ENCODE measurements at places on chromosomes 12 and 14.
A peak's percentile ranks its signal among the peaks of the same experiment; 100 is the strongest.

GRCh38 chr12:118304093-118304492, 68.6 kb downstream of the TAOK3 start:
- H3K27me3 ChIP-seq = no peaks in the 10 kb centered on the region
- H3K36me3 ChIP-seq = no peaks in the 10 kb centered on the region
- no peak overlapping the region for H3K4me3 ChIP-seq
- no peak for DNase-seq
- no peak overlapping the region for H3K27ac ChIP-seq
- peaks cover 9% of the 10 kb centered on the region for H3K4me1 ChIP-seq

GRCh38 chr14:24990050-24990449, 59.9 kb downstream of the STXBP6 start:
- DNase-seq = no peak
- H3K27ac ChIP-seq = no peak overlapping the region
- H3K4me1 ChIP-seq = no peaks in the 10 kb centered on the region
- no peak overlapping the region for H3K4me3 ChIP-seq
- H3K27me3 ChIP-seq = no peaks in the 10 kb centered on the region

DNA sequence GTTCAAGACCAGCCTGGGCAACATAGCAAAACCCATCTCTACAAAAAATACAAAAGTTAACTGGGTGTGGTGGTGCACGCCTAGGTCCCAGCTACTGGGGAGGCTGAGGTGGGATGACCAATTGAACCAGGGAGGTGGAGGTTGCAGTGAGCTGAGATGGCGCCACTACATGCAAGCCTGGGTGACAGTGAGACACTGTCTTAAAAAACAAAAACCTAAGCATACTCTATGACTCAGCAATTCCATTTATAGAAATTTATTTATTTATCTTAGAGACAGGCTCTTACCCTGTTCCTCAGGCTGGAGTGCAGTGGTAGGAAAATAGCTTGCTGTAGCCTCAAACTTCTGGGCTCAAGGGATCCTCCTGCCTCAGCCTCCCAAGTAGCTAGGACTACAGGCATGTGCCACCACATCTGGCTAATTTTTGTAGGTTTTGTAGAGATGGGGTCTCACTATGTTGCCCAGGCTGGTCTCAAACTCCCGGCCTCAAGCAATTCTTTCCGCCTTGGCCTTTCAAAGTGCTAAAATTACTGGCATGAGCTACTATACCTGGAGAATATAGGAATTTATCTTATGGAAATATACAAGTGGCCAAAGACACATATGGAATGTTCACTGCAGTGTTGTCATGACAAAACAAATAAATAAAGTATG, 43.3 kb downstream of the NCKAP5L start:
- no peak overlapping the region for H3K4me3 ChIP-seq
- H3K27me3 ChIP-seq = peaks cover 4% of the 10 kb centered on the region
- no peak overlapping the region for H3K27ac ChIP-seq

- H3K4me3 ChIP-seq = no peak overlapping the region
- peaks cover 65% of the 10 kb centered on the region for H3K27me3 ChIP-seq
- no peaks in the 10 kb centered on the region for H3K4me1 ChIP-seq
- no peak overlapping the region for H3K27ac ChIP-seq
- H3K36me3 ChIP-seq = no peaks in the 10 kb centered on the region
Measured at GRCh38 chr12:15481846-15482245, 159.5 kb downstream of the PTPRO start.

GRCh38 chr14:84777356-84777755, 752.6 kb upstream of the FLRT2 start:
- no peak overlapping the region for H3K27ac ChIP-seq
- no peaks in the 10 kb centered on the region for H3K4me1 ChIP-seq
- no peak for DNase-seq
- H3K4me3 ChIP-seq = no peak overlapping the region
- no peaks in the 10 kb centered on the region for H3K36me3 ChIP-seq

DNA sequence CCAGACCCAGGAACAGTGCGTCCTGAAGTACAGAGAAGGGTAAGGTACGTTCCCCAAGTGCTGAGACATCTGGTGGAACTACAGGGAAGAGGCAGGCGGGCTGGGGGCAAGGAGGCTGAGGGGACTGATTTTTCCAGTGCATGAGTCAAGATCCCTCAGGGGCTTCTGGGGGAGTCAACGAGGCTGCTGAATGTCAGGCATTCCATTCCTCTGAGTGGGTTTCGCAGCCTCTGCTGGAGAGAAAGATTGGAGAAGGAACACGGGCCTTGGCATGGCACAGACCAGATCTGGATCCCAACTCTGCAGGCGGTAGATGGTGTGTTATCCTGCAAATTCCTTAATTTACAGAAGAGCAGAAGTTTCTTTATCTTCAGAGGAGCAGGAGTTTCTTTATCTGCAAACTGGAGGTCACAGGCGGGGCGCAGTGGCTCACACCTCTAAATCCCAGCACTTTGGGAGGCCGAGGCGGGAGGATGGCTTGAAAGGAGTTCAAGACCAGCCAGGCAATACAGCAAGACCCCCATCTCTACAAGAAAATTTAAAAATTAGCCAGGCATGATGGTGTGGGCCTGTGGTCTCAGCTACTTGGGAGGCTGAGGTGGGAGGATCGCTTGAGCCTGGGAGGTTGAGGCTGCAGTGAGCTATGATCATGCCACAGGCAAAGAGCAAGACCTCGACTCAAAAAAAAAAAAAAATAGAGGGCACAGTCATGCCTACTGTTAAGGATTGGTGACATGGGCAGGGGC, 132.6 kb upstream of the MAP1LC3B2 start:
- H3K36me3 ChIP-seq = no peaks in the 10 kb centered on the region
- H3K27ac ChIP-seq = peak overlapping the region; percentile 83
- H3K27me3 ChIP-seq = no peaks in the 10 kb centered on the region

- DNase-seq = no peak
- H3K4me3 ChIP-seq = no peak overlapping the region
- H3K27ac ChIP-seq = no peak overlapping the region
- H3K4me1 ChIP-seq = no peaks in the 10 kb centered on the region
- H3K27me3 ChIP-seq = no peaks in the 10 kb centered on the region
- H3K36me3 ChIP-seq = no peaks in the 10 kb centered on the region
Measured at GRCh38 chr12:113326775-113327395, 8.0 kb downstream of the SLC8B1 start.

GRCh38 chr14:64717870-64718269, 13.6 kb downstream of the PLEKHG3 start:
- no peaks in the 10 kb centered on the region for H3K36me3 ChIP-seq
- H3K27me3 ChIP-seq = no peaks in the 10 kb centered on the region
- no peak for DNase-seq
- H3K4me3 ChIP-seq = peak overlapping the region; percentile 7
- H3K4me1 ChIP-seq = peaks cover 79% of the 10 kb centered on the region

GRCh38 chr12:70426620-70427019, 60.5 kb downstream of the KCNMB4 start:
- no peak for DNase-seq
- H3K27ac ChIP-seq = no peak overlapping the region
- no peaks in the 10 kb centered on the region for H3K27me3 ChIP-seq

- H3K36me3 ChIP-seq = no peaks in the 10 kb centered on the region
- H3K27ac ChIP-seq = no peak overlapping the region
- peaks cover 5% of the 10 kb centered on the region for H3K4me1 ChIP-seq
- no peak overlapping the region for H3K4me3 ChIP-seq
- no peaks in the 10 kb centered on the region for H3K27me3 ChIP-seq
- DNase-seq = no peak
Measured at GRCh38 chr12:94730847-94731246, 80.5 kb upstream of the TMCC3 start.

GRCh38 chr14:75449696-75450095, 21.9 kb downstream of the JDP2 start:
- no peaks in the 10 kb centered on the region for H3K36me3 ChIP-seq
- H3K4me3 ChIP-seq = no peak overlapping the region
- H3K27ac ChIP-seq = no peak overlapping the region
- no peak for DNase-seq
- H3K27me3 ChIP-seq = no peaks in the 10 kb centered on the region
- peaks cover 16% of the 10 kb centered on the region for H3K4me1 ChIP-seq

DNA sequence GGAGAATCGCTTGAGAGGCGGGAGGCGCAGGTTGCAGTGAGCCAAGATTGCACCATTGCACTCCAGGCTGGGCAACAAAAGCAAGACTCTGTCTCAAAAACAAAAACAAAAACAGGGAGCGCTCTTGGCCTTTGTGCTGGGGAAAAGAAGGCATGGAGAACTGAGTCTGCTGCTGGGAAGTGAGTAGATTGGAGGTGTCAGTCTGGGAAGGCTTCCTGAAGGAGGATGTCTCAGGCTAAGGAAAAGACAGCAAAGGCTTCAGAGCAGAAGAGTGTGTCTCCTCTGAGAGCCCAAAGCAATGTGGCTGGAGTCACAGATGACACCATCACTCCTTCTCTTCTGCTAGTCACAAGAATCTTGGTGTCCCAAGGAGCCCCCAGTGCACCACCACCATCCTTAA, 21.0 kb upstream of the KRT18 start:
- peak overlapping the region; percentile 51 for H3K4me3 ChIP-seq
- H3K27ac ChIP-seq = peak overlapping the region; percentile 95
- H3K4me1 ChIP-seq = peaks cover 86% of the 10 kb centered on the region
- H3K36me3 ChIP-seq = no peaks in the 10 kb centered on the region
- no peaks in the 10 kb centered on the region for H3K27me3 ChIP-seq
- DNase-seq = no peak

- no peak for DNase-seq
- no peaks in the 10 kb centered on the region for H3K27me3 ChIP-seq
- no peak overlapping the region for H3K4me3 ChIP-seq
- H3K27ac ChIP-seq = no peak overlapping the region
Measured at GRCh38 chr12:92945659-92946220, 16.6 kb upstream of the EEA1 start.

- DNase-seq = no peak
- H3K27me3 ChIP-seq = no peaks in the 10 kb centered on the region
- H3K27ac ChIP-seq = peak overlapping the region; percentile 82
- H3K36me3 ChIP-seq = peaks cover 3% of the 10 kb centered on the region
- peaks cover 8% of the 10 kb centered on the region for H3K4me1 ChIP-seq
Measured at GRCh38 chr12:56221232-56221756, 428 bp downstream of the RNF41 start.

GRCh38 chr14:99753225-99754140, 39.7 kb upstream of the EML1 start:
- H3K27me3 ChIP-seq = no peaks in the 10 kb centered on the region
- H3K27ac ChIP-seq = no peak overlapping the region
- peaks cover 28% of the 10 kb centered on the region for H3K4me1 ChIP-seq
- H3K4me3 ChIP-seq = no peak overlapping the region
- DNase-seq = no peak

- no peaks in the 10 kb centered on the region for H3K27me3 ChIP-seq
- no peak for DNase-seq
- no peaks in the 10 kb centered on the region for H3K36me3 ChIP-seq
- H3K27ac ChIP-seq = no peak overlapping the region
- H3K4me1 ChIP-seq = no peaks in the 10 kb centered on the region
Measured at GRCh38 chr14:99668307-99669295, 15.5 kb upstream of the CYP46A1 start.

- no peak for DNase-seq
- no peaks in the 10 kb centered on the region for H3K27me3 ChIP-seq
- H3K36me3 ChIP-seq = no peaks in the 10 kb centered on the region
- H3K4me3 ChIP-seq = no peak overlapping the region
- H3K4me1 ChIP-seq = no peaks in the 10 kb centered on the region
- no peak overlapping the region for H3K27ac ChIP-seq
Measured at GRCh38 chr14:75832621-75833297, 149.0 kb downstream of the TGFB3 start.

- no peak for DNase-seq
- no peaks in the 10 kb centered on the region for H3K36me3 ChIP-seq
Measured at GRCh38 chr12:1864867-1865266, 44.5 kb downstream of the LRTM2 start.

GRCh38 chr12:26239122-26239851, 43.9 kb downstream of the SSPN start:
- no peaks in the 10 kb centered on the region for H3K36me3 ChIP-seq
- no peak overlapping the region for H3K4me3 ChIP-seq
- H3K4me1 ChIP-seq = no peaks in the 10 kb centered on the region
- H3K27me3 ChIP-seq = no peaks in the 10 kb centered on the region
- no peak overlapping the region for H3K27ac ChIP-seq
- DNase-seq = peak; percentile 21

GRCh38 chr12:9742661-9743060, 9.8 kb upstream of the CLECL1 start:
- H3K27ac ChIP-seq = no peak overlapping the region
- H3K4me1 ChIP-seq = no peaks in the 10 kb centered on the region
- no peak overlapping the region for H3K4me3 ChIP-seq
- peaks cover 17% of the 10 kb centered on the region for H3K27me3 ChIP-seq

DNA sequence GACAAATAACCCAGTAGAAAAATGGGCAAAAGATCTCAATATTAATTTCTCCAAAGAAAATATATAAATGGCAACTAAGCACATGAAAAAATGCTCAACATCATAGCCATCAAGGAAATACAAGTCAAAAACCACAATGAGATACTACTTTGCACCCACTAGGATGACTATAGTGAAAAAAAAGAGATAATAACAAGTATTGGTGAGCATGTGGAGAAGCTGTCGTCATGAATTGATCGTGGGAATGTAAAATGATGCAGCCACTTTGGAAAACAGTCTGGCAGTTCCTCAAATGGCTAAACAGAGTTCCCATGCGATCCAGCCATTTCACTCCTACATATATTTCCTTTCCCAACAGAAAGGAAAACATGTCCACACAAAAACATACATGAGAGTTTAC, 18.1 kb downstream of the JDP2 start:
- no peak overlapping the region for H3K27ac ChIP-seq
- DNase-seq = no peak
- no peaks in the 10 kb centered on the region for H3K27me3 ChIP-seq
- H3K4me1 ChIP-seq = peaks cover 18% of the 10 kb centered on the region

DNA sequence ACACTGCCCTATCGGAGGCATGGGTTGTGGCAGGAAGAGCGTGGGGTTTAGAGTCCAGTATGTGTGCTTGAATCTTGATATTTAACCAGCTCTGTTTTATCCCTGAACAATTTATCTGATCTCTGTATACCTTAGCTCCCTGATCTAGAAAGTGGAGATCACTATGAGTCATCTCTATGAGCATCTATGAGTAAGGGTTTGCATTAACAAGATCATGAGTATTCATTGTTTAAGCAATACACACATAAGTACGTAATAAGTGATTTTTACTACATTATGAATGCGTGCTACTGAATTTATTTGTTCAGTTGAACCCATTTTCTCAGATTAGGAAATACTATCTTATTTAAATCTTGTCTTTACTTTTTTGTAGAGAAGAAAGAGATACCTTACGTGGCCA, 49.4 kb downstream of the GPATCH2L start:
- H3K27ac ChIP-seq = no peak overlapping the region
- no peak overlapping the region for H3K4me3 ChIP-seq
- H3K4me1 ChIP-seq = no peaks in the 10 kb centered on the region
- no peaks in the 10 kb centered on the region for H3K27me3 ChIP-seq
- DNase-seq = no peak

- H3K36me3 ChIP-seq = no peaks in the 10 kb centered on the region
- no peak overlapping the region for H3K4me3 ChIP-seq
- DNase-seq = no peak
- H3K27me3 ChIP-seq = no peaks in the 10 kb centered on the region
Measured at GRCh38 chr12:129564768-129565167, 339.1 kb downstream of the TMEM132D start.

All from HCT116 (cell line).